ENCODE measurements at places on chromosomes 6 and 20.

GRCh38 chr6:106446287-106446885 is 85.9 kb downstream of the CRYBG1 start:
- no peak for DNase-seq

DNA sequence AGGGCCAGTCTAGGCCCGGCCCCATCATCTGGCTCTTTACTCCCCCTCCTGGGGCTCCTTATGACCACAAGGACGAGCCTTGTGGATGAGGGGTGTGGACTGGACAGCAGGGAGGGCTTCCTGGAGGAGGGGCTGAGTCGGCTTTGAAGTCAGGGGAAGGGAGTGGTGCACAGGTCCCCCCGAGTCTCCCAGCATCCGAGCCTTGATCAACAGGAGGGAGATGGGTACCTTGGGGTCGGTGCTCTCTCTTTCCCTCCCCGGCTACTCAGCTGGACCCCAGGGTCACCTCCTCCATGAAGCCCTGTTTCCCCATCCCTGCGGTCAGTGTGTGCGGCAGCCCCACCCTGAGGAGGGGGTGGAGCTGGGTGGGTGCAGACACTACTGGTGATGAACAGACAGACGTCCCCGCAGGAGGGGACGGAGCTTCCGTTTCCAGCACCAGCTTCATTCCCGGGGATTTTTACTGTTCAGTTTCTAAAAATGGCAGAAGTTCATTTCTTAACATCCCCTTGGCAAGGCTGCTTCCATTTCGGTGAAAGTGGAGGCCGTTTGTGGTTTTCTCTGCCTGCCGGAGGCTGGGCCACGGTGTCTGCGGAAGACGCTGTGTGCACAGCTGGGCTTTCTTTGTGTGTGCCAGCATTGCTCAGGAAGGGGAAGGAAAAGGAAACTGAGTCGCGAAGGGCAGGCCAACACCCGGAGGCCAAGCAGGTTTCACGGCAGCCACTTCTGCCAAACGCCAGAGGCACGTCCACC is 19.6 kb downstream of the NTSR1 start:
- DNase-seq, result no peak

DNA sequence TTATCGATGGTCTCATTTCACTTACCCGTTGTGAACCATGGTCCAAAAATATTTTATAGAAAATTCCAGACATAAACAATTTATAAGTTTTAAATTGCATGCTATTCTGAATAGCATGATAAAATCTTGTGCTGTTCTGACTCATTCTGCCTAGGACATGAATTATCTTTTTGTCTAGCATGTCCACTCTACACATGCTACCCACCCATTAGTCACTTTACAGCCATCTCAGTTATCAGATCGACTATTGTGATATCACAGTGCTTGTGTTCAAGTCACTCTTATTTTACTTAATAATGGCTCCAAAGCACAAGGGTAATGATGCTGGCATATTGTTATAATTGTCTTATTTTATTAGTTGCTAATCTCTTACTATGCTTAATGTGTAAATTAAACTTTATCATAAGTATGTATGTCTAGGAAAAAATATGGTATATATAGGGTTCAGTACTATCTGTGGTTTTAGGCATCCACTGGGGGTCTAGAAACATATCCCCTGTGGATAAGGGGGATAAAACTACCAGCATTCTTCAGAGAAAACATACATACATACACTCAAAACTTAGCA is 252.0 kb upstream of the HTR1E start:
- DNase-seq, result no peak

DNA sequence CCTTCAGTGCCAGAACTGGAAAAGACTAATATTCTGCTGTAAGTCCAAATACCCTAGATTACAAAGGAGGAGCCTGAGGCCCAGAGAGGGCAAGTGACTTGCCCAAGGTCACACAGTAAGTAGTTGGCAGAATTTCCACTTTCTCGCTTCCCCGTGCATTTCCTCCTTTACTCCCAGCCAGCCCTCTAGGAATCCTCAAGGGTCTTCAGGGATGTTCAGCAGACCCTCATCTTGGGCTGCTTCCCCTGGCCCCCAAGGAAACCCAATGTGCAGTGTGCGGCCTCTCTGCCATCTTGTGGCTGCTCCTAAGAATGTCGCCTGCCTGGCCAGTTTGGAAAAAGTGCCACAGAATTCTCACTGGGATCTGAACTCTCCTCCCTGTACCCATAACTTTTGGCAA is 217.7 kb upstream of the LRFN2 start:
- no peak for DNase-seq

GRCh38 chr6:26200918-26201721 is 113.9 kb downstream of the HFE start:
- no peak for DNase-seq

DNA sequence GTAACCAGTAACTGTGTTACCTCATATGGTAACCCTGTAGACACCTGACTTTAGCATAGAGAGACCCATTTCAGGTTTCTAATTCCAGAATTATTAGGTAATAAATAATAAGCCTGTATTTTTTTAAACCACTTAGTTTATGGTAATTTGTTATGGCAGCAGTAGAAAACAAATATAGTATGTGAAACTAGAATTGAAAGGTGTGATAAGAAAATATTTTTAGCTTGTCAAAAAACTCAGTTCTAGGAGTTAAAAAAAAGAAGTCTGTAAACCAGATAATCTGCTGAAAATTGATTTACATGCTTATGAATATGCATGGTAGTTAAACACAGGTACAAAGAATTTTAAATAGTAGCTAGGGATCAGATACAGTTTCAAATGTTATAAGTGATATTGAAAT is 695.0 kb upstream of the GJE1 start:
- DNase-seq, result no peak

- DNase-seq, result no peak
These were observed 9.5 kb upstream of the SNRNP48 start for GRCh38 chr6:7580537-7580926.

GRCh38 chr6:137044366-137045221 is at the start of gene IL20RA:
TSS of gene IL20RA (minus strand) at chr6:137044965. CDS start at chr6:137044728, 237 bp downstream.
- no peak for DNase-seq

DNA sequence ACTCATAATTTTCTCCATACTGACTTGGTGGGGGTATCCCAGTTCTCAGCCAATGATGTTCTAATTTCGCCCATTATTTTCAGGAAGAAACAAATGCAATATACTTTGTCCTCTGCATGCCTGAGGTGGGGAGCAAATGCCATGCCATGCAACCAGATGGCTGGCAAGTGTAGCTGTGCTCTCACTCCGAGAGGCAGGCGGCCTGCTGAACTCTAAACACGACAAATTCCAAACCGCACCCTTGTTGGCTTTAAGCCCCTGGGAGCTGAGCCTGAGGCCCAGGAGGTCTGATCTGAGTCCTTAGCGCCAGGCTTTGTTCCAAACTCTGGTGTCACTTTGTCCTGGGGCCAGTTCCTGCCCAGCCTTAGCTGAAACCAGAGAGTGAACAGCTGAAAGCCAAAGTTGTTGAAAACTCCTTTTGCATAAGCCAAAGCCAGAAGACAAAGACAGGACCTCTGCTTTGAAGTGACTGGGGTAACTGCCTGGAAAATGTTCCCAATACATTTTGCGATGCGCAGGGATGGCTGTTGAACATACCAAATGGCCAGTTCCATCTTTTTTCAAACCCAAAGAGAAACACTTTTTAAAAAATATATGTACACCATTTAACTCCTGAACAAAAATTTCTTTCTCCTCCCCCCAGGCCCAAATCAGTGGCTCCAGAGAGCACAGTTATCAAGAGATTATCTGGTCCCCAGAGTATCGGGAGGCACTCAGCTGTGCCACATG is 46.2 kb downstream of the TTI1 start:
- DNase-seq, result no peak

GRCh38 chr20:45510242-45510862 is 5.1 kb downstream of the SPINT3 start:
- no peak for DNase-seq

Measured in CD4-positive, alpha-beta T cell treated with Interleukin-15 for 1 hour (primary cell).